ENCODE measurements at places on chromosomes 5 and 9.

- no peak for DNase-seq
Measured at GRCh38 chr5:34535433-34535832, 120.7 kb upstream of the RAI14 start.

- DNase-seq: no peak
Measured at GRCh38 chr5:674630-675011, 18.5 kb downstream of the TPPP start.

DNA sequence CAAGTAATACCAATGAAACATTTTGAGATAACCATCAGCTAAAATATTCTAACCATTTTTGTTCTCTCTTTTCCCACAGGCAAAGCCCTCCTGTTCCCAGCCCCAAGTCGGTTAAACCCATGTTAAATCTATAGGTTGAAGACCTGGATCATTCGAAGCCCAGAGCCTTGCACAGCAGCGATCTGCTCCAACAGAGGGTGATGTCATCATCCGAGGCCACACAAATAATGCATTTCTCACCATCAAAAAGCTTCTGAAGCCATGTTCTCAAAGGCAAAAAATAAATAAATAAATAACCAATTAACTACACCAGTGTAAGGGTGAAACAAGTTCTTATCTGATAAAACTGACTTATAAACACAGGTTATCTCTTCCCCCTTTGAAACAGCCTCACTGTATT, 169.2 kb downstream of the ENTREP1 start:
- no peak for DNase-seq

DNA sequence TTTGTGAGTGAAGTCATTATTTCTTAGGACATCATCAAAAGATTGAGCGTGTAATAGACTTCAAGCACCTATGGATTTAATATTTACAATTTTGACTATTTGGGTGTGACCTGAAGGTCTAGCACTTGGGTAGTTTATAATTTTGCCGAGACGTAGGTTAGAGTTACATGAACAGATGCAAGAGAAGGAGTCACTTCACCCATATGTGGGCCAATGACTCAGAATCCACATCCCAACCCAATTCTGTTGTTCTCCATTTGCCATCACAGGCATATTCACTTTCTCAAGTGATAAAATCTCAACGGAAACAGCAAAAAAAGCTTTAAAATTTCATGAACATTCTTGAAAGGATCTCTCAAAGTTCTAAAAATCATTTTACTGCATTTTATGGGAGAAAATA, 12.1 kb upstream of the ERAP1 start:
- DNase-seq: no peak

DNA sequence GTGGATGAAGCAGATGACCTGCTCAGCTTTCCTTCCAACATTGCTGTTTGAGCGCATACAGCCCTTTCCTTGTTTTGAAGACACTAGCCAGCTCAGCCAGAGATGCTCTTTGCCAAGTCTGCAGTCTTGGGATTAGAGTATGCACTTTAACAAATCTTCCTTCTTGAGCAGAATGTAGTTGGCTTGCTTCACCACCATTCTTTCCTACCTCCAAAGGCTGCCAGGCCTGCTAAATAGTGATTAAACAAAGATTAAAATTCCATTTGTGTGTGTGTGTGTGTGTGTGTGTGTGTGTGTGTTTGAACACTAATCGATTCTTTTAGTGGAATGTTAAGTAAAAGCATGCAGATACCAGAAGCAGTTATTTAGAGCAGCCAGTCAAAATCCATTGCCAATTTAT, 97.6 kb downstream of the GALNT10 start:
- peak; percentile 70 for DNase-seq

DNA sequence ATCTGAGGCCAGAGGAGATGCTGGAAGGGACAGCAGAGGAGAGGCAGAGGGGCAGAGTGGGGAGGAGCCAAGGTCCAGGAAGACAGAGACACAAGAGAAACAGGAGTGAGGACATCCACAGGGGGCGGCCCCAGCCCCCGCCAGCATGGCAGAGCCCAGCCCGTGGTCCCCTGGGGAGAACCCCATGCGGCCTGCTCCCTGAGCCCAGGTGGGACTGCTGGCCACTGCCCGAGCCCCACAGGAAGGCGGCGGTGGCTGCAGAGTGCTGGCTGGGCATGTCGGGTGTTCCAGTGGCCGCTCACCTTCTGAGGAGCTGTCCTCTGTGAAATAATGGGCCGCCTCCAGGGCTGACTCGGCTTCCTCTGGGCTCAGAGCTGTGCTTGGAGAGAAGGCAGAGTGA, 8.9 kb upstream of the MRNIP start:
- DNase-seq: no peak

DNA sequence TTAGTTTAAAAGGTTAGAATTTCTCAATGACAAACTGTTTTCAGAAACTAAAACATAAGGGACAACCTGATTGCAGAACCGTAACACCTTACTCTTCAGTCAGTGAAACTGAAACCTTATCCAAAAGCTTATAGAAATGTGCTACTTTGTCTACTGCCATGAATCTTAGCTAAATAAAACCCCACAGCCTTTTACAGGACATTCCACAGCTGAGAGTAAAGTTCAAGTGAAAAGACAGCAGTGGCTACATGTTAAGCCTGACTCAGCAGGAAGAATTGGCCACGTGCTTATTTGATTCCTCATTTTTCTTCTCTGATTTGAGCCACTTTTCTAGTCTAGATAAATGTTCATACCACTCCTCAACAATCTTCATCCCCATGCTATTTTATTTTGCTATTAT, 278.7 kb upstream of the ISL1 start:
- DNase-seq: no peak

- no peak for DNase-seq
Measured at GRCh38 chr9:12775679-12776512, 1.1 kb downstream of the LURAP1L start.
